ENCODE measurements at places on chromosomes 7 and 10. TPM values are rescaled to one million over a fixed set of nuclear protein-coding genes. Genes with fewer than 3 reads are reported as not detected.

The TAF3 gene
- total RNA-seq, result 12.1 TPM

The ERVW-1 gene
- not detected for total RNA-seq

The MOGAT3 gene
- not detected for total RNA-seq

The H2BK1 gene
- total RNA-seq, result 1.6 TPM

The RNF133 gene
- total RNA-seq, result not detected

The DLG5 gene
- total RNA-seq, result 6.3 TPM

The GBX1 gene
- not detected for total RNA-seq
